ENCODE measurements at places on chromosomes 1 and 21.

DNA sequence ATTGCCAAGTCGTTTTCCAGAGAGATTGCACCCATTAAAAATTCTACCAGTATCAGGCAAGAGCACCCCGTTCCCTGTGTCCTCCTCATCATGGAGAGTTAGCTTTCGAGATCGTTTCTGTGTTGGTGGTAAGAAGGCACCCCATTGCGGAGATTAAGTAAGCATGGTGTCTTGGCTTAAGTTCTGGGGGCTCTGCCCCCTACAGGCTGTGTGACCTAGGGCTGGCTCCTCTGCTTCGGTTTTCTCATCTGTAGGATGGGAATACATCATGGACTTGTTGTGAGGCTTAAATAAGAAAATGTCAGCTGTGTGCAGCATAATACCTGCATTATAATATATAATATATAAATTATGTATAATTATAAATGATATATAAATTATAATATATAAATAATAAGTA, 36.8 kb upstream of the TENT5C start:
- DNase-seq: no peak

DNA sequence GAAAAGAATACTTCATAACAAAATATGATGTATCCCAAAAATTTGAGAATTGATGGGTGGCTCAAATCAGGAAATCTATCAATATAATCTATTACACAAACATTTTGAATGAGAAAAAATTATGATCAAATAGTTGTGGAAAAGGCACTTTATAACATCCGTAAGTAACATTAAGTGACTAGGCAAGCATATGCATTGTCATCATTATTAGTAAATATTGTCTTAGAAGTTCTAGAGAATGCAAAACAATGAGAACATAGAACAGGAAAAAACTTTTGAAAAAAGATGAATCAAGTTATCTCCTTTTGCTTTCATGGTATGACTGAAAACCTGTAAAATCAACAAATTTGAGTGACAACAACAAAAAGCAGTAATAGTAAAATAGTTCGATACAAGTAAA, 42.9 kb downstream of the VCAM1 start:
- no peak for DNase-seq

GRCh38 chr21:19123525-19123924, 719.9 kb upstream of the TMPRSS15 start:
- no peak for DNase-seq

- no peak for DNase-seq
Measured at GRCh38 chr1:15939181-15940109, 36.5 kb downstream of the ZBTB17 start.

GRCh38 chr1:1437904-1438376, 2.5 kb downstream of the VWA1 start:
- DNase-seq: no peak

DNA sequence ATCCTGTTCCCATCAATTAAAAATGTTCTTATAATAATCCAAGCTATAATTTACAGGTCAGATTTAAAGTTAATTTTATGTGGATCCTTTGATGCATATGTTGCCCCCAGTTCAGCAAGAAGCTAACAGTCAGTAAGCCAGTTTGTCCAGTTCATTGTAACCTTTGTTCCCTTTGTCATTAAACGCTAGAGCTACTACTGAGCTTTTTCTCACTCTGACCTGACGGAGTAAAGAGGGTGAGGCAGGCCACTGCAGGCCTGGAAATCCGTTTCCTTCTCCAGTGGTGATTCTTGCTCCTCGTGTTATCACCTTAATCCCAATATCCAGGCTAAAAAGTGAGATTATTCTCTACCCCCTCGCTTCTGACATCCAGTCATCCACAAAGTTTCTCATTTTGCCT, 10.2 kb downstream of the YBX1 start:
- DNase-seq: no peak

DNA sequence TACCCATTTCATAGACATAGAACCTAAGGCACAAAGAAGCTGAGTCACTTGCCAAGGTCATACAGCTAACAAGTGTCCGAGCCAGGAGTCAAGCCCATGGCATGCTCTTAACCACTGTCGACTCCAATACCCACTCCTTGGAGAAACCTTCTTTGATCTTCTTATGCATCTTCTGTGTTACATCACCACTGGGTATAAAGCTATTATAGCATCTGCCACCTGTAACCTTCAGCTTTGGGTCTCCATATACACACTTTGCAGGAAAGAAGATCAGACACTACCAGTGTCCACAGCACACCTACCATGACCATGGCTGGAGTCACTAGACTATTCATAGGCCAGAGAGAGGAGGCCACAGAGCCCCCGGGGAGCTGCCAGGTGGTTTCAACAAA, 29.1 kb downstream of the GPA33 start:
- DNase-seq: no peak

GRCh38 chr1:58746757-58747156, 37.1 kb downstream of the JUN start:
- DNase-seq: no peak

GRCh38 chr1:188433425-188433824, 1604.7 kb downstream of the PLA2G4A start:
- DNase-seq: peak; percentile 56

DNA sequence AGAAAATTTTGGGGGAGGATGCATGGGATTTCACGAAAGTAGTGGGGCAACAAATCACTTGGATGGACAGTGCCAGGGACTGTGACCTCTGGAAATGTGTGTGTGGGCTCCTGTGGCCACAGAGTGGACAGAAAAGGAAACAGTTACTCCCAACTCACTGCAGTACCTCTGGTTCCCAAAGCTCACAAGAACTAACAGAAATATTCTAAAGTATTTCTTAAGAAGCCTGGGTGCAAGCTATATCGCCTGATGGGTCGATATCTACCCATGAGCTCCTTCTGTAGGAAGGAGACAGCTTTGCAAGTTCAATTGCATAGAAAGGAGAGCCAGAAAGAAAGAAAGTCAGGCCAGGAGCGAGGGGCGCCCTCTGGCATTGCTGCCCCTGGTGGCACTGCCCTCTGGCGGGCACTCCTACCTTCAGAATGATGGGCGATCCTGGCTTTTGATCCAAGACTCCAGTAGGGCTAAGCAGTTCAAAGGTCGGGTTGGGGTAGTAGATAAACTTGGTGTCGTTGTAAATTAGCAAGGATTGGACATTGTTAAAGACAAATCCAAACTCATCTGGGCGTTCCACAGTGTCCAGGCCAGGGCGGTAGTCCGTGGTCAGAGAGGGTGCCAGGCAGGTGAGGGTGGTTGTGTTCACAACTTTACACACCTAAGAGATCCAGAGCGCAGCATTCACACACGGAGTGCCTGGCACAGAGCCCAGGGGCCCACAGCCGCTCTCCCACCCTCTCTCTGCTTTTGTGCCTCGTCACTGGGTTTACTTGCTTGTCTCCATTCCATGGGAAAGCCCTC, 134.7 kb upstream of the CD34 start:
- no peak for DNase-seq

DNA sequence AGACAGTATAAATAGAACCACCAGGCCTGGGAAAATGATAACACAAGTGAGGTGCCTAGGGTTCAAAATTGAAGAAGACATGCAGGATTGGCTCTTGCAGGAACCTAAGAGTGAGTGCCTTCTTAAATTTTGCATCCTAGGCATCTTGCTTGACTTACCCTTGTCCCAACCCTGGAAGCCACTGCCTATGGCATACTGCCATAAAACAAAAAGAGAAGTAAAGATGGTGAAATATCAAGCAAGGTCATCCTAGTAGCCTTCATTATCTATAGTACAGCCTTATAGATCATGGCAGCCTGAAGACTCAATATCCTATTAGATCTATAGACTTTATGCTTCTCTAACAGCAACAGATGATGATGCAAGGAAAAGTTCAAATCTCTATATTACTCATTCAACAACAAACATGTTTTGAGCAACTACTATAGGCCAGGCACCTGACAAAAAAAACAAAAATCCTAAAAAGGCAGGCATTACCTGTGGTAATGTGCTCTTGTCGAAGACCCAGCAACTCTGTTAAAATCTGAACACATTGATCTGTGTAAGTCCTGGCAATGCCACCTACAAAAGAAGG, 6.3 kb downstream of the AP4B1 start:
- DNase-seq: no peak

GRCh38 chr21:25494804-25495203, 112.5 kb downstream of the MRPL39 start:
- DNase-seq: no peak

DNA sequence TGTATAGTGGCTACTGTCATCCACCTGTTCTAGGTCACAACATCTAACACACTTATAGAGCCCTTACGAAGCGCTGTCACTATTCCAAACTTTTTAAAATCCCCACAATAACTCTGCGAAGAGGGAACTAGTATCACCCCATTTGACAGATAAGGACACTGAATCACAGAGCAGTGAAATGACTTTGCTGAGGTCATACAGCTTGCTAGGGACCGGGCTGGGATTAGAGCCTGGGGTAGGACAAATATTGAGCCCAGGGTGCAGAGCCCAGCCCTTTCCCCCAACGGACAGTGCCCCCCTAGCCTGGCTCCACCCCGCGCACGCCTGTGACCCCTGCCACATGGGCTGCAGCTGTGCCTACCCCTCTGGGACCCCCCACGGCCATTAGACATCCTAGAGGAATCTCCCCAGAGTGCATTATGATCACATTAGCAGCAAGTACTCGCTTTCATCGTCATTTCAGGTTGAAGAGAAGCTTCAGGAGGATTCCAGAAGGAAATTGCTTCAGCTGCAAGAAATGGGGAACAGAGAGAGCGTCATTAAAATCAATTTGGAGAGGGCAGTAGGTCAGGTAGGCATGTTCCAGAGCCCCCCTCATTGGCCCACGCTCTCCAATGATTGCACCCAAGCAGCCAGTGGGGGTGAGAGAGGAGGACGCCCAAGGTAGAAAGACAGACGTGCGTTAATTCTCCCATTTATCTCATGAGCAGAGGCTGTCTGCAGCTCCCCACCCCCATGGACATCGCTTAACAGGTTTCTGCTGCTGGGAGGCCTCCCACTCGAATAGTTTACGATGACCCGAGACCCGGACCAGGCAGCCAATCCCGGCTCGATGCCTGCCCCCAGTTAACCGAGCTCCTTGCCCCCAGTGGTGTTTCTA, 77.2 kb downstream of the FHAD1 start:
- no peak for DNase-seq

- DNase-seq: no peak
Measured at GRCh38 chr1:64766429-64766828, 21.6 kb downstream of the RAVER2 start.

- no peak for DNase-seq
Measured at GRCh38 chr1:76867342-76868130, at the start of gene ST6GALNAC5. TSS of gene ST6GALNAC5 (plus strand) at chr1:76867480.

- DNase-seq: no peak
Measured at GRCh38 chr1:221099747-221100595, 220.7 kb downstream of the HLX start.

DNA sequence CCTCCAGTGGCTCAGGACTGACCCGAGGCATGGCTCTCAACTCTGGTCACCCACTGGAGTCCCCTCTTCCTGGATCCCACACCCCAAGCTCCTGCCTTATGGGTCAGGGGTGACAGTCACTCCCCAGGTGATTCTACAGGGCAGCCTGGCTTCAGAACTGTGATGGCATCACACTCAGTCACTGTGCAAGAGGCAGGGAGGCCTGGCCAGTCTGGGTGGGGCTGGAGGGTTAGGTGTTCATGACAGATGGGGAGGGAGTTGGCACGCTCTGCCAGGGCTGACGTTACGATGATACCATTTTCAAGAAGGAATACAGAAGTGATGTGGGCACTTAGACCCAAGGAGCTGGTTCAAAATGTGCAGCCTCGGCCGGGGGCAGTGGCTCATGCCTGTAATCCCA, 25.2 kb upstream of the ABCG1 start:
- no peak for DNase-seq

DNA sequence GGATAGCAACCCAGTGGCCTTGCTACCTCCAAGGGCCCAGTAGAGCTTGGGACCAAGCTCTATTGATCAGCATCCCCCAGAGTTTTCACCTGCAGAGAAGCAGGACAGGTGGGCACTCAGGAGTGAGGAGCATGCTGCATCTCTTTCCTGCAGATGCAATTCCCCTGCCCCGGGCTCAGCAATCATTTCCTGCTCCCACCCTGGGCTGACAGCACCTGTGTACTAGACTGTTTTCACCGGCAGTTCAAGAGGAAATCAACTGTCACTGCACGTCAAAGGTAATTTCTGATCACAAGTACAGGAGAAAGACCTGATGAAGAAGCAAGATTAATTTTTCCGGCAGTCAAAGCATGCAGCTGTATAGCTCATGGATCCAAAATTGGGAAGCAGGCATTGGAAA, 8.8 kb upstream of the NT5C1A start:
- DNase-seq: no peak

DNA sequence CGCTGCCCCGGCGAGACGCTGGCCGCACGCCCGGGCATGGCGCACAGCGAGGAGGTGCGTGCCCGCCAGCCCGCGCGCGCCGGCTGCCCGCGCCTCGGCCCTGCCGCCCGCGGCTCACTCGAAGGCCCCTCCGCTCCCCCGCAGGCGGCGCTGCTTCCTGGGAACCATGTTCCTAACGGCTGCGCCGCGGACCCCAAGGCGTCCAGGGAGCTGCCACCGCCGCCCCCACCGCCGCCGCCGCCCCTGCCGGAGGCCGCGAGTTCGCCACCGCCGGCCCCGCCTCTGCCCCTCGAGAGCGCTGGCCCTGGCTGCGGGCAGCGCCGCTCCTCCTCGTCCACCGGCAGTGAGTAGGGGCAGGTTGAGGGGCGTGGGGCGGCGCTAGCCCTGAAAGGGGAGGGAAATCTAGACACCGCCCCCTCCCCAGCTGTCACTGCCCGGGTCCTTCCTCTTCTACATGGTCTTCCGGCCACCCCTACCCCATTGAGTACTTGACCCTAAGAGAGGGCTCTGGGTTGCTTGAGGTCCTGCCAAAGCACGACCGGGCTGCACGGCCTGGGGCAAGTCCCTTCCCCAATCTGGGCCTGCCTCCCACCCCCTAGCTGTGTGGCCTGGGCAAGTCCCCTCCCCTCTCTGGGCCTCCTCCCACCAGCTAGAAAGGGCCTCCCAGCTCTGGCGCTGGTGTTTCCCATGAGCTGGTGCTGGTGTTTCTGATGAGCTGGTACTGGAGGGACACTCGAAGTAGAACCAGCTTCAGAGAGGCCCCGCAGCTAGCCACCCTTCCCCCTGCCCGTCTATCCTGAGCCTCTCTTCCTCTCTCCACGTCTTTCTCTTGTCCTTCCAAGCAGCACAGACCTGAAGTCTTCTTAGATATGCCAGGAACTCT, 17.0 kb downstream of the TNFRSF25 start:
- no peak for DNase-seq

GRCh38 chr1:205061665-205062069, 18.7 kb downstream of the CNTN2 start:
- peak; percentile 19 for DNase-seq

- DNase-seq: no peak
Measured at GRCh38 chr21:43721206-43721605, 2.3 kb downstream of the PDXK start.

- DNase-seq: no peak
Measured at GRCh38 chr1:53686091-53686964, 52.6 kb downstream of the GLIS1 start.

- DNase-seq: no peak
Measured at GRCh38 chr1:106038260-106038659, 1018.2 kb upstream of the PRMT6 start.

GRCh38 chr1:200550367-200550766, 70.2 kb downstream of the KIF14 start:
- DNase-seq: no peak

GRCh38 chr1:182651339-182651724, 33.1 kb downstream of the RGS8 start:
- no peak for DNase-seq

Data from fibroblast of skin of left biceps (primary cell).